CD8-positive, alpha-beta T cell (primary cell): ENCODE measurements at places on chromosomes 5 and 9.

DNA sequence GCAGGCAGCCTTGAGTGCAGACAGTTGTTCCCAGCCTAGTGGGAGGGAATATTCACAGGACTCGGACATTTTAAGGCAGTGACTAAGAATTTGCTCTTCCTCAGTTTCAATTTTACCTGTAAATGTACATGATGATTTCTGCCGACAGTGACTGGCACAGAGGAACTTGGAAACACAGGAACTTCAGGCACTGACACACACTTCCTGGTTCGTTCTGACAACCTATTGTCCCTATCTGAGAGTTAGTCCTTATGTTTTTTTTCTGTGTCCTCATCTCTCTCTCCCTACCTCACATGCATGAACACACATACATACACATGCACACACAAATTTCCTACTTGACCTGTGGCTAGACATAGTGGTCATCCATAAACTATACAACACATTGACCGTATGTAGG lies 89.4 kb upstream of the CD180 start:
- no peak for DNase-seq

- no peak for DNase-seq
Observed at GRCh38 chr5:17355586-17356346, 138.3 kb downstream of the BASP1 start.

DNA sequence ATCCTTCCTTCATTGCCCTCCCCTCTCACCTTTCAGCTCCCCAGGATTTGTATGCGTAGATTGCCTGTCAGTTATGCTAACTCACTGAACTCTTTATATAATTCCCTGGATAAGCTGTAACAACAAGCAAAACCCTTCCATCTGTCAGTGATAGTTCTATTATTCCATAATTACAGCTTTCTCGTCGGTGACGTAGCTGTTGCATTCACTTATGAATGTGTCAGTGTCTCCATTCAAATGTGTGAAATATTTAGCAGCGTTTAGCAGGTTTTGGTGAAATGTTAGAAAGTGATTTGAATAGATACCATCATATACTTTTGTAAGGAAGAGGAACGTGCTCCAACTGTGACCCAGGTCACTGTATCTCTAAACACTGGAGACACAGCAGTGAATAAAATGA lies 45.2 kb downstream of the PIP5K1B start:
- DNase-seq = no peak

DNA sequence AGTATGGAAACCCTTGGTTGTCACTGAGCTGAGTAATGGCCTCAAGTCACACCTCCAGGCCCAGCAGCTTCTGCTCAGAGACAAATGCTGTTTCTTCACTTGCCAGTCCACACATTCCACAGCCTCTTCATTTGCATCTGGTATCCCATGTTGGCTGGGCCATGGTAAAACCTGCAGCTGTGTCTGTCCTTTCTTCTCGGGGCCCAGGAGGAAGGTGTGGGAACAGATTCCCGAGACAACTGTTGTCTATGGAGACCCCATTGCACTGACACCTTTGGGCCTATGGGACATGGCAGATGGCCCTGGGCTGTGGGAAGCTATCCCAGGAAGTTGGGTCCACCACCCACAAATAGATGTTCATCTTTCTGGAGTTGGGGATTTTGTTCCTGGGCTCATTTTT lies 85.1 kb downstream of the MACROH2A1 start:
- no peak for DNase-seq

GRCh38 chr9:119252671-119253299 lies 116.5 kb downstream of the BRINP1 start:
- DNase-seq = no peak

- DNase-seq = no peak
Observed at GRCh38 chr5:39459071-39459470, 34.3 kb upstream of the DAB2 start.

- no peak for DNase-seq
Observed at GRCh38 chr9:126607731-126608130, 6.0 kb upstream of the LMX1B start.

DNA sequence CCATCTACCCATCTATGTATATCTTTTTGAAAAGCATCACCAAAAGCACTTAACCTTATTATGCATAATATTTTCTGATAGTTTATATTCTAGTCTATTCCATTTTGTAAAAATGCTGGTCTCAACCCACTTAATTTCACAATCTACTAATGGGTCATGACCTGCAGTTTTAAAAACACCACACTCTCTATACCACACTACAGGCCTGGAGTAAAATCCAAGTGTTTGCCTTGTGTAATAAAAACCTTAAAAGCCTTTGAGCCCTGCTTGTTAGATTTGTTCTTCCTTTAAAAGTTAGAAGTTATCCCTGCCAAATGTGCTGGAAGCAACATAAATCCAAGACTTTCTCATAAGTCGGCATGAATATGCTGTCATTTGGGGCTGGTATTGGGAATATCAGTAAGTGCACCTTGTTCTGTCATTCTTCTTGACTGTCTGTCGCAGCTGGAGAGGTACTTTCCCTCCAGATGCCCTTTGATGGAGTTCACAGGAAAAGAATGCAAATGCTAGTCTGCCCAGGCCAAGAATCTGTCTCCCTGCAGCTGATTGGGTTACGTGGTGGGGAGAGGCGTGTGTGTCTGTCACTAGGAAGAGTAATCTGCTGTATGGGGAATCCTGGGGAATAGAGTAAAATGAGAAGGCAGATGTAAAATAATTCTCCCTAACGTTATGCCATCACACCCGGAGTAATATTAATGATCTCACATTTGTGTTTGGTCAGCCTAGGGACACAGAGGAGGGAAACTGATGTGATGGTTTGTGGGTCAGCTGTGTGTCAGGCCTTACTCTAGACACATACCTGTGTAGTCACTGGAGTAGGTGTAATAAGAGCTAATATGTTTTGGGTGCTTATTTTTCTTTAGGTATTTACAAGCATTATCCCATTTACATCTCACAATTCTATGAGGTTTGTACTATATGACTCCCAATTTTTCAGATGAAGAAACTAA lies 79.4 kb downstream of the ZNF366 start:
- no peak for DNase-seq

DNA sequence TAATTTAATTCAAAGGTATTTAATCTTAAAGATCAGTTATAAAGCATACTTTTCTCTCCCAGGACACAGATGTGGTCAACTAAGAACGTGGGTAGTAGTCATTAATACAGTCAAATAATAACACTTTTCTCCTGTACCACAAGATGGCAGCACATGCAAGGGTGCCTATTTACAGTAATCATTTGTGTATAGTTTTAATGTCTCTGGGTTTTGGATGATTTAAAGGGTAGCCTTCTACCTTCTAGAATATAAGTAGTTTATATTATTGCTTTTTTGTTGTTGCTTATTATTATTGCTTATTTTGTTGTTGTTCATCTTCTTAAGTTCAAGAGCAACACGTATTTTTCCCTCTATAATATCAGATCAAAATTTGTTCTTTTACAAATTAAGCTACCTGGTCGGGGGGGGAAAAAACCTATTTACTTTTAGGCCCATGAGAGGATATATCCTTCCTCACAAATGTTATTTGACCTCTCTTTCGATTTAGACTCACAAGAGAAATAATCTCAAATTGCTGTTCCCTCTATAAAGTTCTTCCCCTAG lies 59.6 kb upstream of the SLC27A6 start:
- no peak for DNase-seq

GRCh38 chr5:58188262-58188651 lies 271.6 kb downstream of the PLK2 start:
- DNase-seq = no peak

DNA sequence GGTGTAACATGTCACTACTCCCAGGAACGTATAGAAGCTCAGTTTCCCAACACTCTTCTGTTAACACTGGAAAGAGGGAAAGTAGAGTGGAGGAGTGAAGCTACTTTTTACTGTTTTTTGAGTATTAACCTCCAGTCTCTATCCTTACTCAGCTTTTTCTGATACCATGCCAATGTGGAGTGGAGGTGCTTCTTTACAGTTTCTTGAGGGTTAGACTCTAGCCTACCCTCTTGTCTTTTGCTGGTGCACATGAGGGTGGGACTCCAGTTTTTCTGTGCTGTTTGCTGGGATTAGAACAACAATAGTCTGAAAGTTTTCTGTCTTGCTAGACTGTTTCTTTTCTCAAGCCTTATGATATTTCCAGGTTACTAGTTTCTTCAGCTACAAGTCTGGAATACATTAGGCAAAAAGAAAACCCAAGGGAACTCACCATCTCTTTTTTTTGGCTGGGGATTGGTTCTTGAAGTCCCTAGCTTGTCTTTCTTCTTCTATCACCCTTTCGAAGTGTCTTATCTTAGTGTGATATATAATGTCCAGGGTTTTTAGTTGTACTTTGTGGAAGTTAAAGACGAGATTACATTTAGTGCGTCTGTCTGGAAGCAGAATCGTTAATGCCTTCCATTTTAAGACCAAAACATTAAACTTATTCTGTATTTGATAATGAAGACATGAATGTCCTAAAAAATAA lies 35.9 kb downstream of the PRR16 start:
- no peak for DNase-seq

- no peak for DNase-seq
Observed at GRCh38 chr5:154265197-154265773, 74.8 kb downstream of the GALNT10 start.
